NK-92 treated with Interleukin-12 subunit alpha and Interleukin-12 subunit beta, amount 100 ng/mL, for 24 hours (cell line): ENCODE measurements at places on chromosomes 5 and 9.

DNA sequence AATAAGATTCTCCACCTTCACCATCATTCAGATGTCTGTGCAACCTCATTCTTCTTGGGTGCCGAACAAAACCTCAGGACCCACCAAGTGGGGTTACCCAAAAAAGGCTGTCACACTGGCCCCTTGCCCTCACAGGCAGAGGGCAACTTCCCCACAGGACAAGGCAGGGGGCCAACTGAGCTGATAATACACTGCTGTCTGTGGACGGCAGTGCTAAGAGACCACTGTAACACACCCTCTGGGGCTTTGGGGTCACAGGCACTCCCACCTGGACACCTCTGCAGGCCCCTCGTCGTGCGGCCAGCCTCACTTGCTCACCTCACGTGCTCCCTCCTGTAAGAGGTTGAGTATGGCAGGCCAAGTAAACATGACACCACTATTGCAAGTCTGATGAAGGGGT, 515.8 kb upstream of the COX7C start:
- no peak for DNase-seq

- DNase-seq, result no peak
Observed at GRCh38 chr5:179772351-179772750, 21.4 kb upstream of the LTC4S start.

DNA sequence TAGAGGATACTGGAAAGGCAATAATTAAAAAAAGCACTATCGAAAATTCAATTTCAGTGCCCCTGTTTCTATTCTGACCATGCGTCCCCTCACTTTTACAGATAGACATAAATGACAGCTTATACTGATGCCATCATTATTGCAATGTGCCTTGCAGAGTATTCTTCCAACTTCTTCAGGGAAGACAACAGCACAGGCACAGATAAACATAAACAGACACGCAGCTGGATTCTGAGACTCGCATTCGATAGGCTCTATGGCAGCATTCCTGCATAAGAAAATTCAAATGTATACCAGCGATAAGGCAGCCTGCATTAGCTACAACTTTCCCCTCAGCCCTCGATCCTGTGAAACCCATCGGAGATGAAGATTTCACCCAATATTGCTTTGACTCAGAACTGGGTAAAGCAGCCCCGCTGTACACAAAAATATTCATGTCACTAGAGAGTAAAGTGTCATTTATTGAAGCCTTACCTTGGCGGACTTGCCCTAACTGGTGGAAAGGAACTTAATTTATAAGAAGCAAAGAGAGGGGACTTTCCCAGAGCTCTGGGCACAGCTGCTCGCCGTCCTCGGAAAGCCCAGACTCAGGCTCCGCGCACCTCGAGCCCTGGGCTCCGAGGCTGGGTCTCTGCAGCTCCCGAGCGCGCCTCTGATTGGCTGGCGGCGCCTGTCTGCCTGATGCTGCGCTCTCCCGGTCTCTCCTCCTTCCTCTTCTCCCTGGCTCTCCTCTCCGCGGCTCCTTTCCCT, at the start of gene CDH18:
TSS of gene CDH18 (minus strand) at position 589 of the 750 bp plus-strand sequence. CDS start 149,214 bp downstream, outside the sequence.
- DNase-seq, result no peak

- no peak for DNase-seq
Observed at GRCh38 chr5:157245886-157246285, 20.0 kb upstream of the CYFIP2 start.

GRCh38 chr5:11918463-11919045, 14.3 kb upstream of the CTNND2 start:
- no peak for DNase-seq
